ENCODE measurements at places on chromosomes 5 and 9. TPM values are rescaled to one million over a fixed set of nuclear protein-coding genes. Genes with fewer than 3 reads are reported as not detected.

LCN12 gene
- total RNA-seq = 4.9 TPM

TBCA gene
- total RNA-seq = 96.3 TPM

DNAJC21 gene
- total RNA-seq = 43.9 TPM

PCDHGB3 gene
- 0.59 TPM for total RNA-seq

DDX4 gene
- not detected for total RNA-seq

DRD1 gene
- total RNA-seq = not detected

MLANA gene
- total RNA-seq = not detected

- no peaks in the 10 kb centered on the region for H3K27me3 ChIP-seq
- no peaks in the 10 kb centered on the region for H3K36me3 ChIP-seq
- no peak for DNase-seq
- no peak overlapping the region for H3K4me3 ChIP-seq
- H3K4me1 ChIP-seq = no peaks in the 10 kb centered on the region
Measured at GRCh38 chr5:9562141-9562540, 16.3 kb upstream of the SEMA5A start.

DNA sequence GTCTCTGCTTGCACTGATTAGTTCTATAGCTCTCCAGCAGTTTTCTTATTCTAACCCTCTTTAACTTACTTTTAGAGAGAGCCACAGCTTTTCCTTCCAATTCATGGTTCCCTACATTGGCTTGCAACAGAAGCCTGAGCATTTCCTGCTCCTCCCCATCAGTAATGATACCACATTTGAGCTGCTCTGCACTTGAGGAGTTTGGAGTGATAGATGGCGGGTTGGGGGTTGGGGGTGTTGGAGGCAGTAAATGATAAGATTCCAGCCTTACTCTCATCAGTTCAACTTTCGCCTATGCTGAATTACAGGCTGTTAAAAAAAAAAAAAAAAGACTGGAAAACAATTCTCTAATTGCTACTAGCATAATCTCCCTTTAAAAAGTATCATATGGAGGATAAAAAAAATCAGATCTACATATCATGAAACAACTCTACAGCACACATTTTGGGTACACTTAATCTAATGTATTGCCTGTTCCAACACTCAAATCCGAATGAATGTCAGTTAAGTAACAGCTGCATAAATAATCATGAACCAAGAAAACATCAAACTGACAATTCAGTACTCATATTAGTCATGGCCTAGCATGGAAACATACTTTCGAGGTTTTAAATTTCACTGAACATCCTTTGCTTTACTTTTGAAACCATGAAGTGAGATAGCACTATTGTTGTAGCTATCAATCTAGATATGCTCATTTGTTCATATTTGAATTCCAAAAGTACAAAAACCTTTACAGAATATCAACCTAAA lies 224.7 kb downstream of the NFIB start:
- H3K4me1 ChIP-seq = no peaks in the 10 kb centered on the region
- no peaks in the 10 kb centered on the region for H3K36me3 ChIP-seq
- no peak overlapping the region for H3K4me3 ChIP-seq
- H3K27ac ChIP-seq = no peak overlapping the region
- no peaks in the 10 kb centered on the region for H3K27me3 ChIP-seq

DNA sequence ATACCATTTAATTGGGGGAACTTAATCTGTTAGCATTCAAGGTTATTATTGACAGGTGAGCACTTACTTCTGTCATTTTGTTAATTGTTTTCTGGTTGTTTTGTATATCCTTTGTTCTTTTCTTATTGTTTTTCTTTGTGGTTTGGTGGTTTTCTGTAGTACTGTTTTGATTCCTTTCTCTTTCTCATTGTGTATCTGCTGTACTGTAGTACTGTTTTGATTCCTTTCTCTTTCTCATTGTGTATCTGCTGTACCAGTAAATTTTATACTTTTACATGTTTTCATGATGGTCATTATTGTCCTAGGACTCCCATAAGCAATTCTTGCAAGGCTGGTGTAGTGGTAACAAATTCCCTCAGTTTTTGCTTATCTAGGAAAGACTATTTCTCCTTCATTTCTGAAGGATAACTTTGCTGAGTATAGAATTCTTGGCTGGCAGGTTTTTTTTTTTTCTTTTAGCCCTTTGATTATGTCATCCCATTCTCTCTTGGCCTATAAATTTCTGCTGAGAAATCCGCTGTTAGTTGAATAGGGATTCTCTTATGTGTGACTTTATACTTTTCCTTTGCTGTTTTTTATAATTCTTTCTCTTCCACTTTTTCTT lies 24.1 kb upstream of the CACNA1B start:
- H3K4me1 ChIP-seq = no peaks in the 10 kb centered on the region
- no peak overlapping the region for H3K27ac ChIP-seq
- H3K36me3 ChIP-seq = no peaks in the 10 kb centered on the region

DNA sequence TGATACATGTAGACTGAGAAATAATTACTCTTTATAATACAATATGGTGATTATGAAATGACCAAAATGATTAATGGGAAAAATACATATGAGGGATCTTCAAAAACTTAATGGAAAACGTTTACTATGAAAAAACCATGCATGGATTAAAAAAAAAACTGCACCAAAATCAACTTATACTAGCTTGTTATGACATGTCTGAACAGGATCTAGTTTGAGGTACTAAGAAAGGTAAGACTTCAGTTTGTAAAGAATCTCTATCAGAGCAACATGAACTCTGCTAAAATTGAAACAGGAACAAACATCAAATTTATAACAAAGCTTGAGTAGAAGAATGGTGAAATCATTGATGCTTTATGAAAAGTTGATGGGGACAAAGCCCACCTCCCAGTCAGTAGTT lies 178.0 kb downstream of the SLIT3 start:
- H3K27ac ChIP-seq = no peak overlapping the region
- H3K4me3 ChIP-seq = no peak overlapping the region
- H3K36me3 ChIP-seq = no peaks in the 10 kb centered on the region
- no peak for DNase-seq

DNA sequence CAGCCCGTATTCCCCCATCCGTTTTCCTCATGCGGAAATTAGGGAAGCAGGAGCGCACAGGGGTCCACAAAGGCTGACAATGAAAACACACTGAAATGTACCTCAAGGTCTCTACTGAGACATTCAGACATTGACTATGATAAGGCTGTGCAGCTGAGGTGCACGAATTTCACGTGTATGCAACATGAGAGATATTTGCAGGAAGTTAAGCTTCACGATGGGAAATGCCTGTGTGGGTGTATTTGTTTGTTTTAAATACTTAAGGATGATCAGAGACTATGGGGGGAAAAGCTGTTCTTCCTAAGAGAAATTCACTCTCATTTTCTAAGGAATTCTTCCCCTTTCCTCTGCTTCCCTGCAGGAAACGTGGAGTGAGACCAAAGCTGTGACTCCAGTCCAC lies 2.6 kb upstream of the SPATA31E1 start:
- H3K4me3 ChIP-seq = no peak overlapping the region
- DNase-seq = no peak
- H3K27ac ChIP-seq = no peak overlapping the region
- no peaks in the 10 kb centered on the region for H3K36me3 ChIP-seq
- H3K27me3 ChIP-seq = no peaks in the 10 kb centered on the region

DNA sequence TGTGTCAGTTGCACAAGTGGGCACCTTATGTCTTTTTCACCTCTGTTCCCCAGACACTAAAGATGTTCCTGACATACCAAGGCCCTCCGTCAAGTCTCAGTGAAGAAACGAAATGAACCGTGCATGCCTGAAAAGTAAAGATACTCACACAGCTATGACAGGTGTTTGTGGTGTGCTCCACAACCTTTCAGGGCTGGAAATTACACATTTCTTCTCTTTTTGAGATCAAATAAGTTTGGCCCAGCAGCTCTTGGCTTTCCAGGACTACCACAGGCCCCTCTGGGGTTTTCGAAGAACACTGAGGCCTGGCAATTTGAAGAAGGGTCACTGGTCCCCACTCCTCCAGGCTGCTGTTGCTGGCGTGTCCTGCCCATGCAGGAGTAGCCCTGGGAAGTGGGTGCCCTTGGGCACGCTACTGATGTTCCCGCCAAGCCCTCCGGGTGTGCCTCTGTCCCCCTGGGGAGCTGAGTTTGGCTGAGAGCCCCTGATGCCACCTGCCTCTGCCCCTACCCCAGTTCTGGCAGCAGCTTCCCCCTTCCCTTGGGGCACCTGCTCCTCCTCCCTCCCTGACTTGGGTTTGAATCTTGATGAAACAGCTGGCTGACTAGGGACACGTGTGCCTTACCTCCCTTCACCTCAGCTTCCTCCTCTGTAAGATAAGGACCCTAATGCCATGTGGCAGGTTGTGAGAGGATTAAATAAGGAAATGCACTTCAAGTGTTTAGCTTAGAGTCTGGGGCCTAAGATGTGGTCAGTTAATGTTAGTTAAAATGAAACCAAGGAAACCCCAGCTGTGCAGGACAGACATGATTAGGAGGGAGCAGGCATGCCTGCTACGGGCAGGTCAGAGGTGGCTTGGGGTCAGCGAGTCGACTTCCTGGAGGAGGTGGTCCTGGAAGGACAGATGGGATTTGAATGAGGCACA lies 49.1 kb upstream of the GADD45G start:
- no peaks in the 10 kb centered on the region for H3K27me3 ChIP-seq
- H3K4me3 ChIP-seq = no peak overlapping the region
- no peak for DNase-seq
- H3K4me1 ChIP-seq = no peaks in the 10 kb centered on the region
- H3K27ac ChIP-seq = no peak overlapping the region

DNA sequence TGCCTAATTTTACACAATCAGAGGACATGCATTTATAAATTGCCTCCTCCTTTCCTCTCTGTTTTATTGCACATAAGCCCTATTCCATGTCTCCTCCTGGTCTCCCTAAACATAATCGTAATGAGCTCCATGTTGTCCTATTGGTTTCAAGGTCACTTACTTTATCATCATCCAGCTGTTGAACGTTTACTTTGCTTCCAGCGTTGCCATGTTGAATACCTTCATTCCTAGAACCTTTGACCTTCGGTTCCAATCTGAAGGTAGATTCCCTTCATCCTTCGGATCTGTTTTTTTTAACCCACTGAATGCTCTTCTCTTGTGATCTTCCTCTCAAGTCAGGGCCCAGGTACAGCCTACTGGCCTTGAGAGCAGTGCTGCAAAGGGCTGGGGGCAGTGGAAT lies 84.3 kb downstream of the PJA2 start:
- no peak for DNase-seq
- H3K36me3 ChIP-seq = peaks cover 7% of the 10 kb centered on the region
- H3K4me3 ChIP-seq = no peak overlapping the region
- no peaks in the 10 kb centered on the region for H3K4me1 ChIP-seq

- no peak for DNase-seq
- no peaks in the 10 kb centered on the region for H3K4me1 ChIP-seq
- no peak overlapping the region for H3K27ac ChIP-seq
- H3K36me3 ChIP-seq = no peaks in the 10 kb centered on the region
Measured at GRCh38 chr9:80866121-80866520, 823.2 kb downstream of the TLE1 start.

DNA sequence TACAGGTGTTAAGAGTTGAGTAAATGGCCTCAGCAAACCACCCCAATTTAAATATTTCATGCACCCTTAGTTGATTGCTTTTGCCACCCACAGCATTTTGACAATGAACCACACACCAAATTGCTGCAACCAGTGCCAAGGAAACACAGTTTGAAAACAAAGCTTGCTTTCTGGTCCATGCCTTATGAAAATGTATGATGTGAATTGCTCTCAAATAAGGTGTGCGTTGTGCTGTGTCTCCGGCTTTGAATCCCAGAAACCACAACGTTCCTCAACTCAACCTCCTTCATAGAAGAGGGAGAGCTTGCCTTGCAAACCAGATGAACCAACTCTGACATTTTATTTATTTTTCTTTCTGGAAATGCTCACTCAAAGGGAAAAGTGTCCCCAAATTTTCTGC lies 762.7 kb downstream of the TLE1 start:
- DNase-seq = no peak
- H3K4me1 ChIP-seq = no peaks in the 10 kb centered on the region
- H3K4me3 ChIP-seq = no peak overlapping the region
- no peak overlapping the region for H3K27ac ChIP-seq

GRCh38 chr9:131658377-131659129 lies 81.3 kb downstream of the RAPGEF1 start:
- no peaks in the 10 kb centered on the region for H3K36me3 ChIP-seq
- no peak overlapping the region for H3K27ac ChIP-seq
- peaks cover 33% of the 10 kb centered on the region for H3K4me1 ChIP-seq
- H3K27me3 ChIP-seq = no peaks in the 10 kb centered on the region
- no peak for DNase-seq

- H3K27ac ChIP-seq = no peak overlapping the region
- no peak for DNase-seq
- H3K4me1 ChIP-seq = no peaks in the 10 kb centered on the region
- no peak overlapping the region for H3K4me3 ChIP-seq
- H3K27me3 ChIP-seq = no peaks in the 10 kb centered on the region
Measured at GRCh38 chr5:98954392-98955028, 25.7 kb upstream of the CHD1 start.

GRCh38 chr9:109242014-109242413 lies 75.0 kb upstream of the FRRS1L start:
- DNase-seq = no peak
- H3K27me3 ChIP-seq = no peaks in the 10 kb centered on the region

- H3K36me3 ChIP-seq = no peaks in the 10 kb centered on the region
- no peak overlapping the region for H3K4me3 ChIP-seq
- no peak overlapping the region for H3K27ac ChIP-seq
- no peaks in the 10 kb centered on the region for H3K4me1 ChIP-seq
- H3K27me3 ChIP-seq = no peaks in the 10 kb centered on the region
- no peak for DNase-seq
Measured at GRCh38 chr9:86515221-86515620, 161.0 kb upstream of the TUT7 start.

GRCh38 chr9:100856238-100856637 lies 172.3 kb upstream of the PLPPR1 start:
- DNase-seq = no peak
- H3K27ac ChIP-seq = no peak overlapping the region
- H3K4me1 ChIP-seq = no peaks in the 10 kb centered on the region
- H3K4me3 ChIP-seq = no peak overlapping the region
- no peaks in the 10 kb centered on the region for H3K36me3 ChIP-seq

- H3K4me1 ChIP-seq = no peaks in the 10 kb centered on the region
- peaks cover 20% of the 10 kb centered on the region for H3K36me3 ChIP-seq
- no peak for DNase-seq
- H3K4me3 ChIP-seq = no peak overlapping the region
Measured at GRCh38 chr9:128716581-128717254, 7.2 kb downstream of the ZDHHC12 start.

DNA sequence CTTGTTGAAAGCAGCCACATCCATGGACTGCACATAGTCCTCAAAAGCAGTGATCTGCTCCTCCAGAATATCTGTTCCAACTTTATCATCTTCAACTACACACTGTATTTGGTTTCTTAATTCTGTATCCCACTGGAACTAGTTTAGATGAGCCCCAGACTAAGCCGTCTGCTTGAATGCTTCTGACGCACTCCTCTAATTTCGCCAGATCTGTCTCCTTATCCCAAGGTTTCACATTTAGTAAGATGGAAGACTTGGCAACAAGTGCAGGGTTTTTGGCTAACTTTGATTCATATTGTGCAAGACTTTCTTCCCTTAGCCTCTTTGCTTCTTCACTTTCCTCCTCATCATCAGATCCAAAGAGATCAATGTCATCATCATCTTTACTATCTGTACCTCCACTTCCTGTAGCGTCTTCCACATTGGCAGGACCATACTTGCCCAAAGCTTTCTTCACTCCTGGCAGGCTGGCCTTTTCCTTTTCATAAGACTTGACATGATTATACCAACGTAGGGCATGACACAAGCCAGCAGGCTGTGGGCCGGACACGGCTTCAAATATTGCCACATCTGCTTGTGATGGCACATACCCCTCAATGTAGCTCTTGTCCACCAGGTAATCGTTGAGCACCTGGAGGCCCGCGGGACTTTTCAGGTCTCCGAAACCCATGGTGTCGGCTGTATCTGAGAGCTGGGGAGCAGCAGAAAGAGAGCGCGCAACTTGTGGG lies 56.2 kb upstream of the PIK3R1 start:
- no peaks in the 10 kb centered on the region for H3K27me3 ChIP-seq
- no peak overlapping the region for H3K4me3 ChIP-seq
- H3K36me3 ChIP-seq = no peaks in the 10 kb centered on the region
- no peak for DNase-seq
- no peaks in the 10 kb centered on the region for H3K4me1 ChIP-seq

Measured in naive thymus-derived CD4-positive, alpha-beta T cell (primary cell).